ENCODE measurements at places on chromosomes 1 and 21. TPM values are rescaled to one million over a fixed set of nuclear protein-coding genes. Genes with fewer than 3 reads are reported as not detected.

Gene KRTAP13-2
- not detected for polyA plus RNA-seq

Gene PSRC1
- 6.5 TPM for polyA plus RNA-seq

Gene FAM72B
- polyA plus RNA-seq: 0.43 TPM

Gene C1orf105
- polyA plus RNA-seq: not detected

Gene SERPINC1
- 1.4 TPM for polyA plus RNA-seq

Gene BTBD19
- 4.3 TPM for polyA plus RNA-seq

Gene RAD54L
- polyA plus RNA-seq: 0.38 TPM
